Lower leg skin (tissue), 4 donors: ENCODE measurements at places on chromosomes 7 and 10.

DNA sequence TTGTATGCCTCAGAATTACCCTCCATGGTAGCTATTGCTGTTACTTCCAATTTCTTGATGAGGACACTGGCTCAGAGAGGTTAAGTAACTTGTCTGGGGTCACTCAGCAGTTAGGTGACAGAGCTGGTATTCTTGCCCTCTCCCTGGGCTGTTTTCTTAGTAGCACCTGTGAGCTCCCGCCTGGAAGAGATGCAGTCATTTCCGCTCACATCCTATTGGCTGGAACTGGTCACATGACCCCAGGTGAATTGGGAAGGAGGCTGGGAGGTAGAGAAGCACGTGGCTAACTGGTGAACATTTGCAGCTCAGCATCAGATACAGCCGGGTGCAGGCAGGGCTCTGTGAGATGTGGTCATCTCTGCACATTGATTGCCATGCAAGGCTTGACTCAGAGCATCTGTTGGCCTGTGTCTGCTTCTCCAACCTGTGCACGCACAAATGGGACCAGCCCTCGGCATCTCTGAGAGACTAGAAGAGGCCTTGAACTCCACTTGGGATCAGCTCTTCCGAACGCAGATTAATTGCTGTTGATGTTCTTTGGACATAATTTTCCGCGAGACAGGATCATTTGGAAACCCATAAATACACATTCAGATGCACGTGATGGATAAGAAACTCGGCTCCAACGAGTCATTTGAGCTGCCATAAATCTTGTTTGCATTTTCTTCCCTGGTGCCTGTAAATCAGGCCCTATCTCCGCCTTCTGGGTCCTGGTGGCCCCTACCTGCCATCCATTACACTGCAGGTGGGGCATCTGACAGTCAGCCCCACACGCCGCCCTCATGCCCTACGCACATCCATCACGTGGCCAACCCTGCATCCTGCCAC lies 42.8 kb downstream of the MYL10 start:
- no peak for DNase-seq

DNA sequence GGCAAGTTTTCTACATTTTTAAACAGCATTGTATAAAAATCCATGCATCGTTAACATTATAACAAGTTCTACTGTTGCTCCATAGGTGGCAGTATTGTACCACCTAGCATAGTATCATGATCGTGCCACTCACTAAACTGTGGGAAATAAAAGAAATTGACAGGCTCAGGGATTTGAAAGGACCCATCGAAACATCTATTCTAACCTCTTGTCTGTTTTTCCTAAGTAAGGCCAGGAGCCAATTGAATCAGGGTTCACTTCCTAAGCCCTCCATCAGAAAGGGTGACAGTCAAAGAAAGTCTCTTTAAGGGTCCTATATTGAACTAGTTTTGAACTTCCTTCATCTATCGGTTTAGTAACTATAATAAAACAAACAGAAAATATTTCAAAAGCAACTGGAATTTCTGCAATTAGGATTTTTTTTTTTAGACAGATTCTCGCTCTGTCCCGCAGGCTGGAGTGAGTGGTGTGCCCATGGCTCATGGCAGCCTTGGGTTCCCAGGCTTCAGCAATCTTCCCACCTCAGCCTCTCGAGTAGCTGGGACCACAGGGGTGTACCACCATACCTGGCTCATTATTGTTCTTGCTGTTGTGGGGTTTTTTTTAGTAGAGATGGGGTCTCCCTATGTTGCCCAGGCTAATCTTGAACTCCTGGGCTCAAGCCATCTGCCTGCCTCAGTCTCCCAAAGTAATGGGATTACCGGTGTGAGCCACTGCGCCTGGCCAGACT lies 9.4 kb downstream of the HACD1 start:
- no peak for DNase-seq

GRCh38 chr7:55475855-55476803 lies 96.2 kb downstream of the VOPP1 start:
- DNase-seq = peak; percentile 56

- no peak for DNase-seq
Measured at GRCh38 chr10:89203237-89203636, 3.9 kb downstream of the CH25H start.

DNA sequence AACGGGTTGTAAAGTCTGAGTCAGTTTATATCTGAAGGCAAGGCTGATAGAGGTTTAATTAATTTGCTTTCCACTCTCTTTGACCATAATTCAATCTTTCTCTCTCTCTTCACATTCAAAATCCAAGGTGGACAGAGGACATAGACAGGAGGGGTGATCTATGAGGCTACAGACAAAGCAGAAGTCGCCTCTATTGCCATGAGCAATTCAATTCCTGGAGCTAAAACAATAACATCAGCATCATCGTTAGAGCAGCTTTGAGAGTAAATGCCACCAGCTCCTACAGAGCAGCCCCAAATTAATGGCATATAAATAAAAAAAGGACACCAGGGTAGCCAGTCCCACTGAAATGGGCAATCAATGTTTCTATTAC lies 93.2 kb downstream of the DGKI start:
- DNase-seq = no peak

GRCh38 chr10:77881222-77881621 lies 45.3 kb downstream of the DLG5 start:
- no peak for DNase-seq

GRCh38 chr7:101411508-101411874 lies 48.8 kb downstream of the COL26A1 start:
- no peak for DNase-seq
